Activated naive CD4-positive, alpha-beta T cell treated with anti-CD3 and anti-CD28 coated beads, Interleukin-2, amount 50 U/mL, for 72 hours (primary cell): ENCODE measurements at places on chromosomes 1 and 21. TPM values are rescaled to one million over a fixed set of nuclear protein-coding genes. Genes with fewer than 3 reads are reported as not detected.
A peak's percentile ranks its signal among the peaks of the same experiment; 100 is the strongest.

The MYOM3 gene
- total RNA-seq: not detected

DNA sequence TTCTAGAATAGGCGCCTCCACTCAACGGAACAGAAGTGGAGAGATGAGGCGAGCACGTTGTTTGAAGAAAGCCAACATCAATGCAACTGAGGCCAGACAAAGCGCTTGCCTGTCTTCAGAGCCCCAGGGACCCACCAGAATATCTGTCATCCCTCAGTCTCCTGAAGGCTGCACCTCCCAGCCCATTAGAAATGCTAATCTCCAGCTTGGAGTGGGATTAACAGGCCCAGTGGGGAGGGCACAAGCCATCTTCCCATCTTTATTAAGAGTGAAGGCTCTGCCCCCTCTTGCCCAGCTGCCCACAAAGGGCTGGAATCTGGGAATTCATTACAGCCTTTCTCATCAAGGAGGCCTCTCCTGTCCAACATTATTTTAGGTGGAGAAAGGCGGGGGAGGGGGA, 16.8 kb upstream of the CNTN2 start:
- DNase-seq: no peak

GRCh38 chr1:214516434-214517326, 34.7 kb downstream of the PTPN14 start:
- DNase-seq: no peak

DNA sequence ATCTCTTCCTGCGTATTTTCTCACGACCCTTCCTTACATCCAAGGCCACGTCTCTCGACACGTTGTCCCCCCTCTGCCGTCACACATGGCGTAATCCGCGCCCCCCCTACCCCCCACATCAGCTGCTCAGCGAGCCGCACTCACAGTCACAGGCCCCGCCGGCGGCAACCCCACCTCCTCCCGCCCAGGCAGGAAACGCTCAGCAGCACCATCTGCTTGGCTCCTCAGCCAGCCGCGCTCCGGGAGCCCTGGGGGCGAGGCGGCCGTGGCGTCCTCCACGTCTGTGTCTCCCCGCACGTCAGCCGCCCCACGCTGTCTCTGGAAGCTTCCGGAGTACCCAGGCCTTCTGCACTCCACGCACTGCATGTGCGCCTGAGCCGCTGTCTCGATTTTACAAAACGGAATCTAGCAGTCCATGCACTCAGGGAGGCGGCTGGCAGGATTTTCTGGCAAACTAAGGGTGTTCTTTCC, 64.6 kb downstream of the SIK1 start:
- peak; percentile 76 for DNase-seq

GRCh38 chr1:244952280-244952933, 88.1 kb upstream of the HNRNPU start:
- no peak for DNase-seq

DNA sequence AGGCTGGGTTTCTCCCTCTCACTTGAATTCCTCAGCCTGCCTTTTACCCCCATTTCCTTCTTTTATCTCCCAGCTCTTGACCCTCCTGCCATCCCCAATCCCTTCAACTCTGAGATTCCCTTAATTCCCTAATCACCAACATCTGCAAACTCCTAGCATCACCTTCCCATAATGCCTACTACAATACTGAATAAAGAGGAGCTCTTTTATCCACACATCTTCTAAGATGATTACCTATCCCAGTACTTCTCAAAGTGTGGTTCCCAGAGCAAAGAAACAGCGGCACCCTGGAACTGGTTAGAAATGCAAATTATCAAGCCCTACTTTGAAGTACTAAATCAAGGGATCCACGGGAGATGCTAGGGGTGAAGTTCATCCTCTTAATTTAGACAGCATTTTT, 21.2 kb upstream of the UBE2U start:
- DNase-seq: no peak

GRCh38 chr1:47934243-47934805, 62.9 kb downstream of the TRABD2B start:
- DNase-seq: no peak

The FAM78B gene
- not detected for total RNA-seq

The GOLPH3L gene
- 15.8 TPM for total RNA-seq

GRCh38 chr1:214856843-214857242, 225.7 kb upstream of the KCNK2 start:
- no peak for DNase-seq

The GSTM1 gene
- total RNA-seq: 129 TPM

- no peak for DNase-seq
Measured at GRCh38 chr1:169644297-169644696, 14.4 kb upstream of the SELP start.

The GUCA2B gene
- total RNA-seq: not detected

- peak; percentile 24 for DNase-seq
Measured at GRCh38 chr1:230641900-230642262, 400 bp upstream of the COG2 start.

The ESPN gene
- total RNA-seq: 0.89 TPM

The C1orf216 gene
- 17.4 TPM for total RNA-seq

- DNase-seq: no peak
Measured at GRCh38 chr1:116401646-116402176, 28.7 kb downstream of the ATP1A1 start.

DNA sequence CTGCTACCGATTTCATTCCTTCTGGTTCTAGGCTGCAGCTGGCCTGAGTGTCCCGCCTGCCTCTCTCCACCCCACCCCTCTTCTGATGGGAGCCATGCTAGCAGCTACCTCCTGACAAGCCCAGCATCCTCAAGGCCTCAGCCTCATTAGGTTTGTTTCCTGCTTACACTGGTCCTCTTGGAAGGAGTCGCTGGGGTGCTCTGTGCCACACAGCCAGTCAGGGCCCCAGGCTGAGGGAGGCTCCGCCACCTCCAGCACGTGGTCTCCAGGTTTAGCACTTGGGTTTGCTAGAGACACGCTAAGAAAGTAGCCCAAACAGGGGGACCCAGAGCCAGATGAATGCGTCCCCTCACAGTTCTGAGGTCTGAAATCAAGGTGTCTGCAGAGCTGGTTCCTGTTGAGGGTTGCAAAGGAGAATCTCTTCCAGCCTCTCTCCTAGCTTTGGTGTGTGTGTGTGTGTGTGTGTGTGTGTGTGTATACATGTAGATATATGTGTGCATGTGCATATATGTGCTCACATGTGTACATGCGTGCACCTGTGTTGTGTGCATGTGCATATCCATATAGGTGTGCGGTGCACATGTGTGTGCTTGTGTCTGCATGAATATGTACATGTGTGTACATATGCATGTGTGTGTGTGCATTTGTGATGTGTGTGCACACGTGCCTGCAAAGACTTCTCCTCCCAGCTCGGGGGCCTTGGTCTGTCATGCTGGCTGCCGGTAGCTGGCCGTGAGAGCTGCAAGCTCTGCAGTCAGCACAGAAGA, 301.1 kb upstream of the AJAP1 start:
- DNase-seq: no peak

The CALML6 gene
- 2.6 TPM for total RNA-seq

DNA sequence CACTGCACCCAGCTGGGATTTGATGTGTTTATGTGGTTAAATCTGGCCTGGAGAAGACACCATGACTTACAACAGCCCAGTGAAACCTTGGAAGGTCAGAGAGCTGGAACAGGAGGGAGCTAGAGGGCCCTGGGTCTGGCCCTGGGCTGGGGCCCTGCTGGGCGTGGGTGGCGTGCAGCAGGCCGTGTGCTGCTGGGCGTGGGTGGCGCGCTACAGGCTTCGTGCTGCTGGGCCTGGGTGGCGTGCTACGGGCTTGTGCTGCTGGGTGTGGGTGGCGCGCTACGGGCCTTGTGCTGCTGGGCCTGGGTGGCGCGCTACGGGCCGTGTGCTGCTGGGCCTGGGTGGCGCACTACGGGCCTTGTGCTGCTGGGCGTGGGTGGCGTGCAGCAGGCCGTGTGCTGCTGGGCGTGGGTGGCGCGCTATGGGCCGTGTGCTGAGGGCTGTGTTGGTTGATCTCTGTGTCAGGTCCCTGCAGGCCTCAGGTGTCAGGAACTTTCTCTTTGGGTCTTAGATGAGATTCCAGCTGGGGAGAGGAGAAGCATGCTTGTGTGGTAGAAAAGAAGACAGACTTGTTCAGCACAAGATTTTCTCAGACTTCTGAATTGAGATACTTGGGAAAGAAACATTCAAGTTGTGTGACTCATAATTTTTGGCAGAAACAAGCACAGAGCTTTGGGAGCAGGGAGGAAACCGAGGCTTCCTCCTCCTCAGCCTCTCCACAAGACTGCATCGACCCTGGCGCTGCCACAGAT, 66.0 kb downstream of the COL18A1 start:
- DNase-seq: no peak

The TMEM82 gene
- not detected for total RNA-seq

The PLA2G2F gene
- total RNA-seq: not detected

DNA sequence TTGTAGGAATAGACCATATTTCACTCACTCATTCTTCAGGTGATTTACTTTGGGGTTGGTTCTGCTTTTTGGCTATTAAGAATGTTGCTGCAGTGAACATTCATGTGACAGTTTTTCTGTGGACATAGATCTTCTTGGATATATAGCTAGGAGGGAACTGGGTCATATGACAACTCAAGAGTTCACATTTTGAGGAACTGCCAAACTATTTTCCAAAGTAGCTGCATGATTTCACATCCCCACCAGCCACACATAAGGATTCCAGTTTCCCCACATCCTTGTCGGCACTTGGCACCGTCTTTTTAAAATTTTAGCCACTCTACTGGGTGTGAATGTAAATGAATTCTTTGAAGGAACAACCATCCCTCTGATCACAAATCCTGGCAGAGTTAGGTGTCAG, 126.0 kb downstream of the PRDM2 start:
- no peak for DNase-seq

DNA sequence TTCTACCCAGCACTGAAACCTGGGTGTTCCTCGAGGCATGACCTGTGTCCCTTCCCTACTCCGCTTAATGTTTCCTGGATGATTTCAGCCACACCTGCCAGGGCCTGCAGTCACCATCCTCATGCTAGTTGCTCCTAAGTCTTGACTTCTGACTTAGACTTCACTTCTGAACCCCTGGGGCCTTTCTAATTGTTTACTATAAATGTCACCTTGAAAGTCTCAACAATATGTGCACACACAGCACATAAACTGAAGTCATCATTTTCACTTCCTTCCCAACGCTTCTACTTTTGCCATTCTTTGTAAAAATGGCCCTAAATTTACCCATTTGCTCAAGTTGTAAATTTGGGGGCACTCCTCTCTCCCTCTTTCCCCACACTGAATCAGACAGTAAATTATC, 141.1 kb downstream of the DYRK1A start:
- DNase-seq: no peak

The AMY1C gene
- total RNA-seq: not detected

- no peak for DNase-seq
Measured at GRCh38 chr1:3107201-3107600, 38.2 kb downstream of the PRDM16 start.

The TMEM234 gene
- total RNA-seq: 7.0 TPM

DNA sequence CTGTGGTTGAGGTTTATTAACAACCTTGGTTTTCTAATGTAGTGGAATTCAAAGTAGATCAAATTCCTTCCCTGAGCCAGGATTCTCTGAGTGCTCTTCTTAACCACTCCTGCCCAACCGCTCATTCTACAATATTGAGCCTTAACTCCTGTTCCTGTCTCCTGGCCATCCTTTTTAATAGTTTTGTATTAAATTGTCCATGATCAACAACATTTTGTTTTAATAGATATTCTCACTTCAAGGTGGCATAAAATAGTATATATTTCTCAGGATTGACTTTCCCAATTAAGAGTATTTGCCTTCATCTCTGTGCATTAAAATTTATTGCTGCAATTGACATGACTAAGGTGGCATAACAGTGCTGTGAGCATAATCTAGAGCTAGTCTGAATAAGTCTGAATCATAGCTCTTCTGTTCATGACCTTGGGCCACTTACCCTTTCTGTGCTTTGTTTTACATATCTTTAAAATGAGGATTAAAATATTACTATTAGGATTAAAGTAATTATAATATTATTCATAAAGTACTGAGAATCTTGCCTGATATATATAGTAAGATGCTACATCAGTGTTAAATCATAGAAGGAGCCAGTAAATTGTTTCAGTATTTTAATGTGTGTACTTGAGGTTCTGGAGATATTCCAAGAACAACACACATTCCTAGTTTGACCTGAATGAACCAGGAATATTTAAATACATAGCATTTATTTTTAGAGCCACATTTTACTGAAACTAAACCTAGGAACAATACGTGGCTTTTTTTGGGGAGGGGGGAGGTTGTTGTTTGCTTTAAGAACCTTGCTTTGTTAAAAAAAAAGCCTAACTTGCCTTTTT, 76.4 kb downstream of the ADGRL2 start:
- DNase-seq: no peak

DNA sequence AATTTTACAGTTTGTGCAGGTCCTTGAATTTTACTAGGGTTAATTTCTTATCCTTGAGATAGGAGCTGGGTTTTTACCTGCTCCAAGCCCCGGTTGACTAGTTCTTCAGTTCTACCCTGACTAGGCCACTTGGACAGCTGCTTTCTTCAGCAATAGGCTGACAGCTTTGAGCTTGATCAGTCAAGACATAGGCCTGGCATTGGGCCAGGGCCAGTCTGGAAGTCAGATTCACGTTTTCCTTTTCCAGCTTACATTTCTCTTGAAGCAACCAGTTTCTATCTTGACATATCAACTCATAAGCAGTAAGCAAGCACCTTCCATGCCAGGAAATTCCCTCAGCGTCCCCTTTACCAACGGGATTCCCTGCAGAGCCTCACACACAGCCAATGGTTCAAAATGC, 63.7 kb upstream of the AJAP1 start:
- DNase-seq: no peak

The SPRR4 gene
- not detected for total RNA-seq

DNA sequence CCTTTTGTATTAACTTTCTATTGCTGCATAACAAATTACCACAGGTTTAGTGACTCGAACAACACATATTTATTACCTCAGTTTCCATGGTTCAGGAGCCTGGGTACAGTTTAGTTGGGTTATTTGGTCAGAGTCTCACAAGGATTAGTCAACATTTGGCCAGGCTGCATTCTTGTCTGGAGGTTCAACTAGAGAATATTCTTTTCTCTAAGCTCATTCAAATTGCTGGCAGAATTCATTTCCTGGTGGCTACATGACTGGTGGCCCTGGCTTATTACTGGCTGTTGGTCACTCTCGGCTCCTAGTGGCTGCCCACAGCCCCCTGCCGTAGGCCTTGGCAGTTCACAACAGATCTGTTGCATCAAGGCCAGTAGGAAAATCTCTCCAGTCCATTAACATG, 81.1 kb upstream of the ADAR start:
- DNase-seq: no peak

The IGSF21 gene
- not detected for total RNA-seq
